ENCODE measurements at places on chromosomes 1 and 21.

GRCh38 chr1:226632169-226632879 is 83.8 kb downstream of the STUM start:
- DNase-seq, result no peak

DNA sequence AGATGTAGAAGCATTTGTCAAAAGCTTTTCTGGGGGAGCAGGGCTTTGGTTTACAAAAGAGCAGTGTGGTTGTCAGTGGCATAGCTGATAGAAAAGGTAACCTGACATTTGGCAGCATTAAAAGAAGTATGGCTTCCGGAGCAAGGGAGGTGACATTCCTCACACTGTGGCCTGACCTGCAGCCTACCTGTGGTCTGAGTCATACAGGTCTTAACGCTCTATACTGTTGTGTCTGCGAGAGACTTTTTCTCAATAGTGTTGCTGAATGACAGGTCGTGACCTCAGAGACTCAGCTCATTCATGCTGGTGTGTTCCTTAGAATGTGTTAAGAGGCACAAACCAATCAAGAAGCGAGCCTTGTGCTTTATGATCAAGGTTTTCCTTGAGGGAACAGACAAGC is 19.3 kb downstream of the PHGDH start:
- DNase-seq, result no peak

GRCh38 chr21:39012326-39013230 is 170.7 kb downstream of the PSMG1 start:
- DNase-seq, result no peak

DNA sequence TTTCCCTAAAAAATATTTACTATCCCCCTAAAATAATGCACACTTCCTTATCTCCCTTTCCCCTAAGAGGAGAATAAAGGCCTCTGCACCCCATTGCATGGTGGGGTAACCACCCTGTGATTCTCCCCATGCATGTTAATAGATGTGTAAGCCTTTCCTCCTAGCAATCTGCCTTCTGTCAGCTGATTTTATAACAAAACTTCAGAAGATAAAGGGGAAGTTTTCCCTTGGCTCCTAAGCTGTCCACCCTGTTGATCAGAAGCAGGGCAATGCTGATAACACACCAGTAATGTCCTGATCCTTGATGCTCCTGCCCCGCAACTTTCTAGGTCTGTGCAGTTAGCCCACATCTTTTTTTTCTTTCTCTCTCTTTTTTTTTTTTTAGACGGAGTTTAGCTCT is 11.4 kb upstream of the RNF187 start:
- DNase-seq, result no peak

DNA sequence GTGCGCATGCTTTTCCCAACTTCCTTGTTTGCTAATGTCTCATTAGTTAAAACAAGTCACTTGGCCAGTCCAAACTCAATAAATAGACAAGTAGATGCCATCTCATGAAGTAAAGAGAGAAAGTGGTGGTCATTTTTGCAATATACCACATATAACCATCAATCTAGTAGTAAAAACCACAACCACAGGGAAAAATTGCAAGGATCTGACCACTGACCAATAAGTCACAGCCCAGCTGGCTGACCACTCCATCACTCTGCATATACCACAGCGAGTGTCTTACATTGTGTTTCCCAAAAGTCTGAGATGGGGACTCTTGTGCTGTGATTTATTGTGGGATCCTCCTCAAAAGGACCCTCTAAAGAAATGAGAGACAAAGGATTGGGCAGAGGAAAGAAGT is 76.0 kb downstream of the FH start:
- no peak for DNase-seq

DNA sequence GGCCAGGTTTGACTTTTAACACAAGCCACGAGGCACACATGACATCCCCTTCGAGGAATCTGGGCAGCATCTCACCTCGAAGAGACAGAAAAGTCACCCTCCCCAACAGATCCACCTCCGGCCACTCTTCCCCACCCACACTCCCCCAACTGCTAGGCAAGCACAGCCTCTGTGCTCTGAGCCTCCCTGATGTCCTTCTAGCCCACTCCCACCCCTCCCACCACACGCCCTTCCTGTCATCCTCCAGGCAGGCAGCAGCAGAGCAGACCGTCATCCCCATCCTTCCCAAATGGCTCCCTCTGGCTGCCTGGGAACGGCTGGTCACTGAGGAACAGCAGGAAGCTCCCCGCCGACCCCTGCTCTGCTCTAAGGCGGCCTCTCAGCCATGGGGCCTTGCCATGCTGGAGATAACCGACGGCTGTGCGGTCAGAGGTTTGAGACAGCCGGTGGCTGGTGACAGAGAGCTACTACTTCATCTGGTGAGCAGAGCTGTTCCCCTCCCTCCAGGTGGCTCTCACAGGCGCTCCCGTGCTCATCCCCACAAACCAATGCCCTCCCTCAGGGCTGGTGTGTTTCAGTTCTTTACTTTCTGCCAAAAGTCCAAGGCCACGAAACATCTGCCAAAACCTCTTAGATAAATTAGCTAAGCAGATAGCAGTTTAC is 25.6 kb downstream of the NPHP4 start:
- DNase-seq, result no peak

- no peak for DNase-seq
Measured at GRCh38 chr1:63777286-63777685, 3.5 kb downstream of the ROR1 start.

- no peak for DNase-seq
Measured at GRCh38 chr1:166117776-166118175, 49.0 kb downstream of the FAM78B start.

GRCh38 chr21:29313662-29314408 is 15.1 kb downstream of the BACH1 start:
- no peak for DNase-seq

DNA sequence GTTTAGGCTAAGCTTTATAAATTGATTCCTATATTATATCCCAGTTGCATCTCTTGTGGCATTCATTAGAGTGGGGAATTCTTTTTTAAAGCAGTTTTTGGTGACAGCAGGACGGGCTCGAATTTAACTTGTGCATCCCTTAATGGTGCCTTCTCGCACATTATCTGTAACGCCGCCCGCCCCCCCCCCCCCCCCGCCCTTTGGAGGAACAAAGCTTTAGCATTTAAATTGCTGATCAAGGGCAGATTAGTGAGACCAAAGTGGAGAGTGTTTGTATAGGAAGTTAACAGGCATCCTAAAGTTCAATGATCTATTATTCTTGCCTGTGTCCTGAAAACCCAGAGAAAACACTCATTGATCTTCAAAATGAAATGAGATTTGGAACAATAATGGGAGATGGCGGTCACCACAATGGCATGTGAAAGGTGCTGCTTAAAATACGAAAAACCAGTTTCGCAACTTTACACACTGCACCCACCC is 2.2 kb downstream of the LMO4 start:
- DNase-seq, result no peak

DNA sequence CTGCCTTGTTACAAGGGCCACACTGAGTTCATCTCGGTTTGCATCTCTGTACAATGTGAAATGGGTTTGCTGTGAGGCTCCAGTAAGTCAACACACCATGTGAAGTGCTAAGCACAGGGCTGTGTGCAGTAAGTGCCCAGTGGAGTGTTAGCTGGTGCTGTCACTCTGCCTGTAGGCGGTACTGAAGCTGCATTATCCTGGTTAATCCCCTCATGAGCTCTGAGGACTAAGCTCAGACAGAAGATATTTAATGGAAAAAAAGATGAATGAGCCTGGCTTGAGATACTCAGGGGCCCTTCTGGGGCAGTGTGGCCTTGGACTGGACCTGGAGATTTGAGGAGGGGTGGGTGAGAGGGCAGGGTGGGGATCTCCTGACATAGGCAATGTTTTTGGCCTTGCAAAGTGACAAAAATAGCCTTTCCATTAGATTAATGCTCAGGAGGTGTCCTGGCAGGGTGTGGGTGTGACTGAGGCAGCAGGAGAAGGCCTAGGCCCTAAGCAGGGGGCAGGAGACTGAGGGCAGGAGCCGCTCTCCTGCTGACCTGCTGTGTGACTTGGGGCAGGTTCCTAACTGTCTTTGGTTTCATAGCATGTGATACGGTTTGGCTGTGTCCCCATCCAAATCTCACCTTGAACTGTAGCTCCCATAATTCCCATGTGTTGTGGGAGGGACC is 570.5 kb downstream of the PTPRU start:
- no peak for DNase-seq

DNA sequence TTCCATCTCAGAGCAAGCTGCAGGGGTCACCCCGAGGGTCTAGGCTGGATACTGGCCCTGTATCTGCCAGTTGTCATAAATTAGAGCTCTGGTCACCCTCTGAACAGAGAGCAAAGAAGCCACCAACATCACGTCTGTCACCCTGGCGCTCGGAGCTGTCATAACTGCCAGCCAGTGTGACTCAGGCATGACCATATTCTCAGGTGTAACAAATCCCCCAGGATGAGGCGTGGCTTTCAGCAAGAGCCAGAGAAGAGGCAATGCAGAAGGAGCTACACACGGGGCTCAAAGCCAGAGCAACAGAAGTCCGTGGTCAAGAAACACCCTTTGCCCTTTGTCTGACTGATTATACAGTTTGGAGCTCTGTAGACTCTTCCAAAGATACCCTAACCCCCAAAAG is 40.0 kb downstream of the PRAMEF20 start:
- DNase-seq, result no peak

GRCh38 chr1:181493166-181493565 is 9.8 kb downstream of the CACNA1E start:
- DNase-seq, result no peak

- peak; percentile 60 for DNase-seq
Measured at GRCh38 chr1:243287652-243288051, 31.8 kb downstream of the SDCCAG8 start.

- DNase-seq, result no peak
Measured at GRCh38 chr1:113534875-113535274, 144.6 kb downstream of the MAGI3 start.

- DNase-seq, result no peak
Measured at GRCh38 chr1:99551812-99552614, 93.9 kb upstream of the PALMD start.

GRCh38 chr1:205041001-205041715 is 1.9 kb upstream of the CNTN2 start:
- no peak for DNase-seq

- no peak for DNase-seq
Measured at GRCh38 chr1:161259765-161260164, 1.2 kb downstream of the PCP4L1 start.

- DNase-seq, result no peak
Measured at GRCh38 chr21:46256501-46256994, 28.0 kb upstream of the LSS start.

GRCh38 chr1:200738949-200739651 is 407 bp downstream of the CAMSAP2 start:
- peak; percentile 88 for DNase-seq

DNA sequence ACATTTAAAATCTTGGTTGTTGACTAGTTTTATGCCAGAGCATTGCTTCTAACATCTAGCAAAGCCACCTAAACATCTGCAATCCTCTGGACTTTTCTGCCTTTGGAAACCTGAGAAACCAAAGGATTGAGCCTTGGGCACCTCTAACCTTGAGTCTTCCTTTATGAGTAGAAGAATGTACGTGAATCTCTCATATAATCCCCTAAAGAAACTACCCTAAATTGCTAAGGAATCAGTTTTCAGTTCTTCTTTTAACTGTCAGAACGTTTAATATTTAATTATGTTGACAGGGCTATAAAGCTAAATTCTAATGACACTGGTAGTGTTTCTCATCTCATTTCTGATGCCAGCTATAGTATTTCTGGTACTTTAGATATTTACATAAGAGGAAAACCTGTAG is 997.3 kb downstream of the AMY1C start:
- no peak for DNase-seq

DNA sequence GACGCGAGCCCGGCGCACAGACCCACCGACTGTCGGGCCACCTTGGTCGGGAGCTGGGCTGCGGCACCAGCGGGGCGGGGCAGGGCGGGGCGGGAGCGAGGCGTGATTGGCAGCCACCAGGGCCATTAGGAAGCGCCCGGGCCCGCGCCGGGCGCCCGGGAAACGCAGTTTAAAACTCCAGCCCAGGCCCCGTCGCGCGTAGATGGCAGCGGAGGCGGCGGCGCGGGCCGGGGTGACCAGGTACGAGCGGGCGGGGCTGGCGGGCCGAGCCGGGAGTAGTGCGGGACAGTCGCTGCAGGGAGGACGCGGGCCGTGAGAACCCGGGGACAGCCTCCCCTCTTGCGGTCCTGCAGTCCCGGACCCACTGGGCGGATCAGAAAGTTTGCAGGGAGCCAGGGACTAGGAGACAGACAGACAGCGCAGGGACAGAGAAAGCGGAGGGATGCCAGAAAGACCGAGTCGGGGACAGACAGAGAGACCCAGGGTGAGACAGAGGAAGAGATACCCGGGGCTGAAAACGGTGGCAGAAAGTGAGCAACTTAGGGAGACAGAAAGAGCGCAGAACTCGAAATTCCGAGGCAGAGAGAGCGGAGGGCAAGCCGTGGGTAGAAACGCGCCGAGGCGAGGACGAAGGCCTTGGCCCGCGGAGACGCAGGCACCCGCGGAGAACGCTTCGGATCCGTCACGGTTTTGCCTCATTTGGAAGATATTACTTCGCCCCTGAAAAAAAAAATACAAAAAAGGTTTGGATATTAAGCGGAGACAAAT is at the start of gene DMBX1:
DMBX1 (plus strand) TSS at position 199 of the 768 bp plus-strand sequence. CDS start 17,175 bp downstream, outside the sequence.
- DNase-seq, result no peak

DNA sequence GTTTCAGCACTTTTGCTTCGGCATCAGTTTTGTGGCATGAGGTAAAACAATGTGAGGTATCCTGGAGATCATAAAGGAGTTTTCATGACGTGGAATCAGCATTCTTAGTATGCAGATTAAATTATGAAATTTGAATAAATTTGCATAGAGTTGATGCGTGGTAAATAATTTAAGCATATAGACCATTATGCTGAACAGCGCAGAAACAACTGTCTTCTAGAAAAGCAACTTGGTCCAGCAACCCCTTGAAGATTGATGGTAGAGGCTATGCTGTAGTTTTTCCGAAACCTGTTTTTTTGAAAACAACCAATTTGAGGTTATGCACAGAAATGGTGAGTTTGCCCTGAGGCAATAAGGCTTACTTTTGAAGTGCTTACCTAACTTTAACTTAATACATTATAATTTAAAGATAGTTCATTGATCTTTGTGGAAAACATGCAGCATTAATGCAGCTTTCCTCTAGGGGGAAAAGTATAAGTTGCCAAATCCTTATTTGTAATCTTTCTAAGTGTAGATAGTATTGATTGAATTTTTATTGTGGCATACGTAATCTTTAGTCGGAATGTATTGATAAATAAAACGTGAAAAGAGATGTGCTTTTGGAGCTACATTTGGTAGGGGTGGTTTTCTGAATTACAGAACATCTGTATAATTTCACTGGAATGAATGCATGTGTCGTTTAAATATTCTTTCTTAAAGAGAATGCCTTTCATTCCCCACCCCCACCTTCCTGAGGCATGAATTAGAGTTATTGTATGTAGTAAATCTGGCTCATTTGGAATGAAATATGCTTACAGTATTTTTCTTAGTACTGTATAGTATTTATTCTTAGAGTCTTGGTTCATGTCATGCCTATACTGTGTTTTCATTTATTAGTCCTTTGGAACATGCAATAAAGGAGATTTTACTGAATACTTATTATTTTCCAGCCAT is 3.8 kb downstream of the PRDM2 start:
- no peak for DNase-seq

DNA sequence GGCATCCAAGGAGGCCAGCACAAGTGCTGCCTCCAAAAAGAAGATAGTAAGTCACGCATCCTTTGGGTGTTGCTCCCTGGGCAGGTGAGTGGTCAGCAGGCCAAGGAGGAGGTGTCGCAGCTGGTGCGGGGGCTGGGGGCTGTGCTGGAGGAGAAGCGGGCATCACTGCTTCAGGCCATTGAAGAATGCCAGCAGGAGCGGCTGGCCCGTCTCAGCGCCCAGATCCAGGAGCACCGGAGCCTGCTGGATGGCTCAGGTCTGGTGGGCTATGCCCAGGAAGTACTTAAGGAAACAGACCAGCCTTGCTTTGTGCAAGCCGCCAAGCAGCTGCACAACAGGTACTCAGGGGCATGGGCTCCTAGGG is 4.3 kb downstream of the TRIM46 start:
- no peak for DNase-seq

All from Ammon's horn (tissue), 1 donor.